ENCODE measurements at places on chromosomes 13 and 19.

DNA sequence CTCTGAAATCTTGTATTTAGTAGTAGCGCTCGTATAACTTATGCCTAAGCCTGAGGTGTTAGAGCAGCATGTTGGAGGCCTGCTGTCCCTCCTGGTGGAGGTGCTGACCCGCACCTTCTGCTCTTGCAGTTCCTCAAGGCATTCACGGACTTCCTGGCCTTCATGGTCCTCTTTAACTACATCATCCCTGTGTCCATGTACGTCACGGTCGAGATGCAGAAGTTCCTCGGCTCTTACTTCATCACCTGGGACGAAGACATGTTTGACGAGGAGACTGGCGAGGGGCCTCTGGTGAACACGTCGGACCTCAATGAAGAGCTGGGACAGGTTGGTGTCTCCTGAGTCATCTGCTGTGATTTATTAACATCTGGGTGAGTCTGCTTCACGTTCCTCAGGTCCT, 136.7 kb downstream of the ATP11A start:
- no peak for DNase-seq

DNA sequence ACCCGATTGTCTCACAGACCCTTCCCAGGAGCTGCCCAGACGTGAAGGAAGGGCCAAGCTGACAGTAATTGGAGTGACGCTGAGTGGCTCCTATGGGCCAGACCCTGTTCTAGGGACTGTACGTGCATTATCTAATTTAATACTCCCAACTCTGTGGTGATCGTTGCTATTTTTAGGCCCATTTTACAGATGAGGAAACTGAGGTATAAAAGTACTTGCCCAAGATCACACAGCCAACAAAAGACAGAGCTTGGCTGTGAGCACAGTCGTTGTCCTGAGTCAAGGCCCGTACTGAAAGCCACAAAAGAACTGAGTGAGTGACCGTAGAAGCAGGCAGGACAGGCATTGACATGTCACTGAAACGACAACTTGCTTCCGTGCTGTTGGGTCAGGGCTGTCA, 74.7 kb downstream of the ERICH6B start:
- DNase-seq, result no peak

DNA sequence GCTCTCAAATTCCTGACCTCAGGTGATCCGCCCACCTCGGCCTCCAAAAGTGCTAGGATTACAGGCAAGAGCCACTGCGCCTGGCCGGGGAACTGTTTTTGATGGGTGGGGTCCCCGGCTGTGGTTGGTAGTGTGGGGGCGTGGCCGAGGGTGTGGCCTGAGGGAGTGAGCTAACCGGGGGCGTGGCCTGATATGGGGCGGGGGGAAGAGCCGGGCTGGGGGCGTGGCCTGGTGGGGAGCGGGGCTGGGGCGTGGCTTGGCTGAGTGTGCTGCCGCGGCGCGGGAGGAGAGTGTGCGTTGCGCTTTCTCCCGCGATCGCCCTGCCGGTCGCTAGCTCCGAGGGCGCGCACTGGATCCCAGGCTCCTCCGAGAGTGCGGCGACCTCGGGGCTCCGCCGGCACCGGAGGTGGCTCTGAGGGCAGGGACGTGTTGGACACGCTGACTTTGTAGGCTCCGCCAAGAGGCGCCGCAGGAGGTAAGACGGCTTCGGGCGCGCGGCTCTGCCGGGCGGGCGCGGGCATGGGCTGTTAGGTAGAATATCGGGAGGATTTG, at the start of gene SPATA13:
TSS of gene SPATA13 (plus strand) at position 263 of the 552 bp plus-strand sequence. CDS start 62,210 bp downstream, outside the sequence.
- DNase-seq, result peak; percentile 94

- no peak for DNase-seq
These were observed 11.2 kb upstream of the OR10H5 start for GRCh38 chr19:15776264-15776663.

DNA sequence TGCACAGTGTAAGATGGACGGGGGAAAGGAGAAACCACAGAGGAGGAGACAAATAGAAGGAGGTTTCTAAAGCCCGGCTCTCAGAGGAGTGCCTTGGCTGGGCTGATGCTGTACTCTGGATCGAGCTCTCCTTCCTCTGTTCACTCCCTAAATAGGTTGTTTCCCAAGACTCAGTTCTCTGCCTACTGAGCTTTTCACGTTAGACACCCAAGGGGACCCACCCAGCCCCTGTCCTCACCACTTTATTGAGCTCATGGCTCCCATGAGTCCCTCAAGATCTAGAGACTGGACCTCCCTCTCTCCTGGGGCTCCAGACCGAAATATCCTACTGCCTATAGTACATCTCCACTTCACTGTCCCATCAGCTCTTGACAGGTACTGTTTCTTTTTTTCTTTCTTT, 38.1 kb upstream of the GPR183 start:
- no peak for DNase-seq

GRCh38 chr19:44677019-44677811, 5.9 kb downstream of the CEACAM19 start:
- no peak for DNase-seq
